ENCODE measurements at places on chromosomes 4 and X.

DNA sequence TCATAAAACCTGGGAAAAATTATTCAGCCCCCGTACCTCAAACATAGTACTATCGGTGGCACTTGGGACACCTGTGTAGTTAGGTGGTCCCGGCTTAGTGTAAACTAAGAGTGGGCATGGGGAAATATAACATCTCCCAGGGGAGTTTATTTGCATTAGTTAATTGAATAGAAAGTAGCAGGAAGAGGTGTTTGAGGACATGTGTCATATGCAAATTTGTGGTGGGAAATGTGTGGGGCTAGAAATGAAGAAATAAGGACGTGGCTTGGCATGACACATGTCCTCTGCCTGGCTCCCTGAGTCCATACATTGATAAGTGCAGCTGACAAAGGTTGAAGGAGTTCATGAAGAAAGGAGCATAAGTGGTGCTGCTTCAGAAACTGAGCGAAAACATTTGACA, 483.6 kb downstream of the SH2D1A start:
- DNase-seq = no peak

- no peak for DNase-seq
Observed at GRCh38 chr4:174286870-174287269, 3.2 kb downstream of the CEP44 start.

- DNase-seq = no peak
Observed at GRCh38 chrX:123274796-123275195, 90.7 kb downstream of the GRIA3 start.

GRCh38 chrX:33339219-33339618, 127.9 kb upstream of the DMD start:
- peak; percentile 10 for DNase-seq

DNA sequence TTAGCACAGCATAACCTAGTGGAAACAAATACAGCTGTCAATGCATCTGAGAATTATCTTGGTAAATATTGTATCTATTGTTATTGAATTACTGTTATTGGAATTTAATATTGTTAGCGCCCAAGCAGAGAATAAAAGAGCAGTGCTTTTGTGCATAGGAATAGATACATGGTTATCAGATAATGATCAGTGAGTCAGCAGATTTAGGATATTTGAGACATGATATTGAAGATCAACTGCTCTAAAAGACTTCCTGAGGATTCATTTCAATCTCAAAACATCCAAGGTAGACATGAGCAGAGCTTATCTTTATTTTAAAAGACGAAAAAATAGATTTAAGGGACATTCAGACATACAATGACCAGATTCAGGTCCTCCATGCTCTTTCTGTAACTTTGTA, 10.6 kb upstream of the H2AZ1 start:
- no peak for DNase-seq

Measured in hepatocyte (in vitro differentiated cells).